A549 treated with dexamethasone at 1 μM for 4 hours (cell line): ENCODE measurements at places on chromosomes 6 and 20. TPM values are rescaled to one million over a fixed set of nuclear protein-coding genes. Genes with fewer than 3 reads are reported as not detected.

Gene PDE10A
- total RNA-seq: 21.7 to 28.7 TPM (median 24.1 TPM) in 5 replicates

Gene TBPL1
- total RNA-seq: 16.6 to 23.2 TPM (median 22.3 TPM) in 5 replicates

Gene NRSN1
- not detected in 5 replicates for total RNA-seq

Gene ATP9A
- 13.0 to 20.1 TPM (median 18.0 TPM) in 5 replicates for total RNA-seq

Gene SLA2
- 0.08 to 0.12 TPM (median 0.12 TPM) in 5 replicates for total RNA-seq

Gene PRR18
- 0.07 to 0.29 TPM (median 0.11 TPM) in 5 replicates for total RNA-seq

Gene NCOA7
- 12.2 to 19.2 TPM (median 15.1 TPM) in 5 replicates for total RNA-seq

Gene PMEPA1
- 122 to 374 TPM (median 320 TPM) in 5 replicates for total RNA-seq

Gene PACSIN1
- 0.06 to 0.11 TPM (median 0.06 TPM) in 5 replicates for total RNA-seq

Gene BPIFB1
- 0.06 to 0.16 TPM (median 0.15 TPM) in 3 of 5 replicates, not detected in the others for total RNA-seq

Gene RBM38
- 23.3 to 35.8 TPM (median 35.0 TPM) in 5 replicates for total RNA-seq

Gene B3GAT2
- total RNA-seq: 0.01 to 0.03 TPM (median 0.02 TPM) in 4 of 5 replicates, not detected in the other

Gene DAAM2
- 0.13 to 0.25 TPM (median 0.21 TPM) in 5 replicates for total RNA-seq

Gene LST1
- total RNA-seq: 0.11 TPM in 1 of 5 replicates, not detected in the others

Gene SLC17A1
- 0.09 TPM in 1 of 5 replicates, not detected in the others for total RNA-seq

Gene TMEM74B
- 2.4 to 3.5 TPM (median 3.1 TPM) in 5 replicates for total RNA-seq

Gene ELOVL2
- total RNA-seq: 5.5 to 7.6 TPM (median 6.9 TPM) in 5 replicates

Gene LAMA5
- 196 to 490 TPM (median 420 TPM) in 5 replicates for total RNA-seq

Gene RRBP1
- 121 to 203 TPM (median 193 TPM) in 5 replicates for total RNA-seq

Gene HLA-DPA1
- total RNA-seq: 0.09 to 0.11 TPM in 2 of 5 replicates, not detected in the others

Gene SRSF3
- 485 to 703 TPM (median 506 TPM) in 5 replicates for total RNA-seq

Gene SPATA25
- 0.34 to 0.57 TPM (median 0.49 TPM) in 4 of 5 replicates, not detected in the other for total RNA-seq

Gene HLA-DMB
- 1.4 to 1.9 TPM (median 1.7 TPM) in 5 replicates for total RNA-seq

Gene TBX18
- 14.3 to 24.4 TPM (median 22.8 TPM) in 5 replicates for total RNA-seq

Gene PRSS35
- total RNA-seq: 0.06 to 0.16 TPM (median 0.08 TPM) in 5 replicates

Gene TMEM14C
- 118 to 141 TPM (median 125 TPM) in 5 replicates for total RNA-seq

Gene LSM14B
- total RNA-seq: 22.5 to 27.4 TPM (median 26.2 TPM) in 5 replicates

Gene IP6K3
- 1.7 to 2.4 TPM (median 2.0 TPM) in 5 replicates for total RNA-seq

Gene HTR1E
- total RNA-seq: not detected in 5 replicates

Gene SCUBE3
- 0.05 to 0.11 TPM (median 0.06 TPM) in 5 replicates for total RNA-seq

Gene BTNL2
- total RNA-seq: not detected in 5 replicates

Gene ANGPT4
- 0.02 to 0.04 TPM (median 0.03 TPM) in 4 of 5 replicates, not detected in the other for total RNA-seq

Gene RAB32
- total RNA-seq: 33.0 to 36.8 TPM (median 34.6 TPM) in 5 replicates

Gene TRIM31
- 0.69 to 0.76 TPM (median 0.70 TPM) in 5 replicates for total RNA-seq
